Fibroblast of skin of abdomen (primary cell): ENCODE measurements at places on chromosomes 2 and 18.

DNA sequence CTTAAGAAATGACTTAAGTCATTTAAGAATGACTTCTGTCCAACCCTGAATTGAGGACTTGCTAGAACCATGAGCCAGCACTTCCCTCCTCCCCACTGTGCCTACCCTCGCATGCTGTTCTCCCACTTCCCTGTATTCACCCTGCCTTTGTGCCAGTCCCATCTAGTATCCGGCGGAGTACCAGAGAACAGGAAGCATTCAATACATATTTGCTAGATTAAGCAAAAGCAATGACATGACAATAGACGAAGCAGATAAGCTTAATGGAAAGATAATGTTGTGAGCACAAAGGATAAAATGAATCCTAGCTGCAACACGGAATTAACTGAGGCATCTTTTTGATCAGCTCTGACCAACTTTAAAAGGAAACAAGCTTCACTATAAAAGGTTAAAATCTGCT lies 328.5 kb downstream of the TDRD15 start:
- DNase-seq: no peak

DNA sequence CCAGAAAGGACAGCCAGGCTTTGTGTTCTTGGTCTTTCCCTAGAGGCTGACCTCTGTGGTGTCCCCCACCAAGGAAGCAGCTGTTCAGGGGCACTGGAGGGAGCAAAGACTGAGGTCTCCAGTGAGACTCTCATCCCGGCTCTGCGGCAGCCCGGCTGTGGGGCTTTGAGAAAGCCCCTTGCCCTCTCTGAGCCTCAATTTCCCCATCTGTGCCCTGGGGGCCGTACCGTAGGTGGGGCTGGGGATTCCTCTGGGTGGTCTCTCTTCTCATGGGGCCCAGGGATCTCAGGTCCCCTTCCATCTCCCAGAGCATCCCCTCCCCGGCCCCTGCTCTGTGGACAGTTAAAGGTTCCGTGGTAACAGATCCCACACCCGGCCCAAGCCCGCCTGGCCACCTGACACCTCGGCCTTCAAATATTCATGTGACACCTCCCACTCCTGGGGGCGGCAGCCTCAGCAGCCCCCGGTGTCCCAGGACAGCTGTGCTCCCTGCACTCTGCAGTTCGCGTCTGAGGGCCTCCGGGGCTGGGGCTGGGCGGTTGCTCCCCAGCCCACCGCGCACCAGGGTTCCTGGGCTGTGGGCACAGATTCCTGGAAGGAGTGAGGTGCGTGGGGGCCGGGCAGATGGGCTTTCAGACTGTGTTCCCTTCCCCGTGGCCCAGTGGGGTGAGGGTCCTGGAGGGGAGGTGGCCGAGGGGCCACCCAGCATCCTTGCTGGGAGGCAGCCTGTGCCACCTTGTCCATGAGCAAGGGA lies 15.1 kb upstream of the KLHL30 start:
- DNase-seq: no peak

DNA sequence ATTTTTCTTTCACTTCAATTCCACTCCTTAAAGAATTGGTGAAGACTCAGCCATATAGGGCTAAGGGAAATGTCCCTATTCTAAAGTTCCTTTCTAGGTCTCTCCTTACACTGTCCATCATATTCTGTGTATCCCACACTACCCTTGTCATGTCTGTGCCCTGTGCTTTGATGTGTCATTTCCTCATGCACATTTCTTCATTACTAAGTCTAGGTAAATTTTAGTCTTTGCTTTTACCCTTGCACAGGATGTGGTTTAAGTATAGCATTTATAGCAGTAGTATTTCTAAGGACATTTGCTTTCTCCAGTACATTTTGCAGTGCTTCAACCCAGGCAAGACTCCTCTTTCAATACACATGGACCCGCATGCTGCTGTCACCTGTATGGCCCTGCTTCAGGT lies 221.5 kb upstream of the ACVR2A start:
- DNase-seq: no peak

- no peak for DNase-seq
Observed at GRCh38 chr2:224638301-224638823, 53.2 kb upstream of the CUL3 start.

- no peak for DNase-seq
Observed at GRCh38 chr2:238994432-238994831, 146.5 kb downstream of the TWIST2 start.

GRCh38 chr2:199989822-199990221 lies 34.4 kb downstream of the MAIP1 start:
- DNase-seq: no peak

- DNase-seq: peak; percentile 93
Observed at GRCh38 chr2:156826341-156826933, 390.3 kb downstream of the GPD2 start.
